A549 treated with ZK216348 at 1 μM for 4 hours (cell line): ENCODE measurements at places on chromosomes 12 and 14. TPM values are rescaled to one million over a fixed set of nuclear protein-coding genes. Genes with fewer than 3 reads are reported as not detected.

VRTN gene
- total RNA-seq = not detected in 5 replicates

DCN gene
- not detected in 5 replicates for total RNA-seq

SERPINA10 gene
- not detected in 5 replicates for total RNA-seq

GRIN2B gene
- 4.5 to 4.8 TPM (median 4.7 TPM) in 5 replicates for total RNA-seq

GPR68 gene
- 0.18 to 0.21 TPM (median 0.19 TPM) in 3 of 5 replicates, not detected in the others for total RNA-seq

SMIM41 gene
- total RNA-seq = not detected in 5 replicates

ASB2 gene
- 0.60 to 2.0 TPM (median 1.0 TPM) in 5 replicates for total RNA-seq

EML5 gene
- 0.45 to 1.5 TPM (median 0.55 TPM) in 5 replicates for total RNA-seq

GALNT16 gene
- total RNA-seq = 1.9 to 4.0 TPM (median 3.3 TPM) in 5 replicates

DYRK2 gene
- total RNA-seq = 7.6 to 13.8 TPM (median 11.6 TPM) in 5 replicates

SLC17A8 gene
- total RNA-seq = 0.06 TPM in 1 of 5 replicates, not detected in the others

ELK3 gene
- 41.0 to 75.7 TPM (median 68.2 TPM) in 5 replicates for total RNA-seq

TAS2R9 gene
- total RNA-seq = not detected in 5 replicates

RNASE7 gene
- total RNA-seq = not detected in 5 replicates

RHOJ gene
- not detected in 5 replicates for total RNA-seq

AKAP3 gene
- 0.07 to 1.2 TPM (median 0.08 TPM) in 3 of 5 replicates, not detected in the others for total RNA-seq

CBLN3 gene
- total RNA-seq = 0.59 to 2.1 TPM (median 1.1 TPM) in 5 replicates

SPTB gene
- total RNA-seq = 0.91 to 1.6 TPM (median 1.4 TPM) in 5 replicates

SRRM4 gene
- total RNA-seq = not detected in 5 replicates

DPPA3 gene
- total RNA-seq = not detected in 5 replicates

TCL1B gene
- total RNA-seq = not detected in 5 replicates

NELL2 gene
- not detected in 5 replicates for total RNA-seq

DACT1 gene
- total RNA-seq = 0.37 to 0.58 TPM (median 0.47 TPM) in 5 replicates

KLRC2 gene
- total RNA-seq = 0.85 to 2.1 TPM (median 1.4 TPM) in 5 replicates

AQP6 gene
- not detected in 5 replicates for total RNA-seq

MYO1A gene
- total RNA-seq = 0.16 to 0.68 TPM (median 0.55 TPM) in 5 replicates

RNF31 gene
- 14.7 to 35.4 TPM (median 31.7 TPM) in 5 replicates for total RNA-seq

PDZRN4 gene
- total RNA-seq = not detected in 5 replicates

PPP4R4 gene
- total RNA-seq = 0.06 to 0.58 TPM (median 0.37 TPM) in 5 replicates

STYX gene
- 2.9 to 6.1 TPM (median 5.3 TPM) in 5 replicates for total RNA-seq

FAM222A gene
- 3.5 to 6.9 TPM (median 5.2 TPM) in 5 replicates for total RNA-seq

SLC24A4 gene
- 0.10 to 0.22 TPM (median 0.21 TPM) in 5 replicates for total RNA-seq

CYP27B1 gene
- 0.86 to 4.5 TPM (median 2.7 TPM) in 5 replicates for total RNA-seq

MYL6 gene
- 2,092 to 3,261 TPM (median 2,304 TPM) in 5 replicates for total RNA-seq

MBD6 gene
- 15.4 to 28.9 TPM (median 27.5 TPM) in 5 replicates for total RNA-seq

GLIPR1L1 gene
- not detected in 5 replicates for total RNA-seq

ZNF891 gene
- total RNA-seq = 0.24 to 0.41 TPM (median 0.40 TPM) in 5 replicates

MAGOHB gene
- 44.3 to 79.8 TPM (median 49.1 TPM) in 5 replicates for total RNA-seq

SLC6A13 gene
- total RNA-seq = 0.08 to 0.84 TPM (median 0.19 TPM) in 5 replicates

STAC3 gene
- 0.17 to 0.68 TPM (median 0.36 TPM) in 5 replicates for total RNA-seq

SART3 gene
- total RNA-seq = 39.3 to 44.5 TPM (median 40.6 TPM) in 5 replicates

GPR137C gene
- total RNA-seq = 0.09 to 0.34 TPM (median 0.11 TPM) in 5 replicates

REP15 gene
- total RNA-seq = 0.45 to 0.64 TPM (median 0.55 TPM) in 4 of 5 replicates, not detected in the other
